CD4-positive, alpha-beta T cell treated with Interferon alpha-2 for 1 hour (primary cell): ENCODE measurements at places on chromosomes 13 and 19.
A peak's percentile ranks its signal among the peaks of the same experiment; 100 is the strongest.

DNA sequence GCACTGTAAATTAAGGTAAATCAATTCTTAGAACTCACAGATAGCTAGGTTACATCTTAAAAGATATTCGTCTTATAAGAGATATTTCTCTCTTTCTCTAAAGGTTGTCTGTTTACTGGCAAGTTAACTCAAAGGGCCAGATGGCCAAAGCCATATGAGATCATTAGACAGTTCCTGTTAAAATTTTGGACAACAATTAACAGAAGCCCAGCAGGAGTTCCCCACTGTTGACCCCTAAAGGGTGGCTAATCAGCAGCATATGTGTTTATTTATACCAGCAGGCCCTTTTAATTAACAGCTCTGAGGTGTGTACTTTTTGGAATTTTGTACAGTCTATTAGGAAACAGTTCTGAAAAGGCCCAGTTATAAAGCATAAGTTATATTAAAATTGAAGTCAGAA is 245.8 kb downstream of the LIG4 start:
- DNase-seq: no peak

DNA sequence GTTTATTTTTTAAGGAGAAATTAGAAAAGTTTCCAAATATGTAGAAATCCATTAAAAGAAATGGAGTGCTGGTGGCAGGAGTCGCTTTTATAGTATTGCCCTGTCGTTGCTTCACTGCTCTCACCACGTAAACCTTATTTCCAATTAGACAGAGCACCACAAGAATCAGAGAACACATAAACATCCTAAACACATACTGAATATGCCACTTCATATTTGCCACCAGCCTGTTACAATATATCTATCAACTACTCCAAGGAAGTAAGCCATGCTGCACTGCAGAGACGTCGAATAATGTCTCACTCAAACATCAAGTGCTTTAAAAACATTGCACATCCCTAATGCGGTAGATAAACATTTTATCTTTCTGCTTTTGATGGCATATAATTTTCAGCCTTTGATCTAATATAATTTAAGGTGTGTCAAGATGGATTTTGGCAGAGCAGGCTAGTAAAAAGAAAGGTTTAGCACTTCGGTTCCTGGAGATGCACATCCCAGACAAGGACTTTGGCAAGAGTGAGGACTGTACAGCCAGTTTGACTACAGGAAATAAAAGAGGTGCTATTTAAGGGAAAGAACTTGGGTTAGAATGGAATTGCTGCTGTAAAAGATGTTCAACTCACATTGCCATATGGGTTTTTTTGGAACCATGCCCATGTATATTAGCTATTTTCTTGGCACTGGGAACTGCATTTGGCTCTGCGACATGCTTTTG is 932.3 kb downstream of the EFNB2 start:
- DNase-seq: no peak

DNA sequence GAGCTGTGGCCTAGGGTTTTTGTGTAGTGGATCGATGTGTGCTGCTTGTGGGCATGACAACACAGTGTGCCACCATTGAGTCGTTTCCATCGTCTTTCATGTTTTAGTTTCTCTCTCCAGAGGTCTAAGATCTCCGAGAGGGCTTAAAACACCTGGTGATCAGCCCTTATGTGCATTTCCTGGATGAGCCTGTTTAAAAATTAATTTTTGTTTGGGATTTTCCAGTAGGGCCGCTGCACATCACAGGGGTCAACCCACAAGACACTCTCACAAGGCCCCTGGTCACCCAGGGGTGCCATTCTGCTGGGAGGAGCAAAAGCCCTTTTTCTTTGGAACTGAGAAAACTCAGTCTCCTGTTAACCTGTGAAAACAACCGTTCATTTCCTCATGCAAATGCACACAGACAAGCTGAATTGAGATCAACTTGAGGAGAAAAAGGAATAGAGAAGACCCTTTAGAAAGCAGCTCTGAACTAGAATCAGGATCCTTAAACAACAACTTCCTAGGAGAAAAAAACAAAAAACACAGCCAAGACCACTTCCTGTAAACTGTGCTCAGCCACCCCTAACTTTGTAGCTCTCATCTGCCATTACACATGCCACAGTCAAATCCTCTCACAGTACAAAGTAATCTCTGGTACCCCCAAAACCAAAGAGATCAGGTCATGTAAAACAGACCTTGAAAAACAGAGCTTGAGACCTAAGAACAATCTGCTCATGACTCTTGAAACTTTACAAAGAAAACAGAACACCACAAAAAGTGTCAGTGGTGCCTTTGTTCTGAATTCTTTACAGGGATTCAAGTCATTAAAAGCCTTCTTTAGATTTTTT is 8.3 kb upstream of the MTRF1 start:
- DNase-seq: peak; percentile 16

DNA sequence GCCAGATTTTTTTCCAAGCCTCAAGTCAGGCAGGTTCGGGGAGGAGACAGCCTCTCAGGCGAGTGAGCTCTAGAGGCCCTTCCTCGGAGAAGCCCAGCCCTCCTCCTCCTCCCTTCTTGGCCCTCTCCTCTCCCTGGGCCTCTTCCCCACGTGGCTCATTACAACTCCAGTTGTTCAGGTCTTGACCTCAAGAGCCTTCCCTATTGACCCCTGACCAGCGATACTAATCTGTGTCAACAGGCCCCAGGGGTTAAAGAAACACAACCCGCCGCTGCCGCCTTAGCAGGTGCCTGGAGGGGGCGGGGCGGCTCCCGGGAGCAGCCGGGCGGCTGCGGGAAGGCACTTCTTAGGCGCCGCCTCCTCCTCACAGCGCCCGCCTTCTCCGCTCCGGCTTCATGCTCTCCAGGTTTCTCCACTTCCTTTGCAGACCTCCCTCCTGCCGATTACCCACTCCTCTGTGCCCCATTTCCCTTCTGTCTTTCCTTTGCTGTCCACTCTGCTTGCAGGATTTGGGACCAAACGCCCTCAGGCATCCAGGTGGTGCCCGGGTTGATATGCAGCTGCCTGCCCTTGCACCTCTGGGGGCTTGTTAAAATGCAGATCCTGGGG is 51.0 kb downstream of the LYL1 start:
- peak; percentile 6 for DNase-seq

- no peak for DNase-seq
Measured at GRCh38 chr19:14835011-14835410, at the start of the genes OR7A5 and OR7C1. OR7A5 (minus strand) TSS chr19:14835185; CDS start chr19:14828241, 6,944 bp downstream. OR7C1 (minus strand) TSS chr19:14835185; CDS start chr19:14800136, 35,049 bp downstream.

DNA sequence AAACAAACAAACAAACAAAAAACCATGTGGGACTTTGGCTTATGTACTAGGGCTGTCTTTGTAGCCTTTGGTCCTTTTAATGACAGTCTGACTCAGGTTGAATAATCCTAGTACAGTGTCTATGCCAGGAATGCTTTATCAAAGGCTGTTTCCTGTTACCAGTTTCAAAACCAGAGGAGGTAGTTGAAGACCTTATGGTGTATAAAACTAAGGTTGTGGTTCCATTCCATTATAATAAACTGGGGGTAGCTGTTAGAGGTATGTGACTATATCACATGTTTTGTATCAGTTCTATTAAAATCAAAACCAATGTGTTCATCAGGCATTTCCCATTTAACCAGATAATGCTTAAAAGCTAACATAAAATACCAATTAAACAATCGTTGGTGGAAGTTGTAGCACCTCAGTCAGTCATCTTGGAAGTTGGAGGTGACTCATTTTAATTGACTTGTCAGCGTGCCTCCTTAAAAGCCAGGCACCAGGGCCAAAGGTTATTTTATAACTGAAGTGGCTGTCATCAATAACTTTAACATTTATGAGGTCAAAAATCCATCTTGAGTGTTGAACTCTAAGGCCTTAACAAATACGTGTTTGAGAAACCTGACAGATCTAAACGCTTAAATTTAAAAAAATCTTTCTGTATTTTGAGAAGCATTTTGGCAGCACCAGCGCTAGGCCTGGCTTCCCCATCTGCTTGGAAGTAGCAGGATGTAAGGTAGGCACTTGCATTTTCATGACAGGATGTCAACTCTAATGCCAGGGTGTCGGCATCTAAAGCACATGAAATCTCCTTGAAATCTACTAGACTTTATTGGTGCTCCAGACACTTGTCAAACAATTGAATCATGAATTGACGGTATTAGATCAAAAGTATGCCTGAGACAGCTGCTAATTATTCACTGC is 162.5 kb downstream of the LMO7 start:
- DNase-seq: no peak

DNA sequence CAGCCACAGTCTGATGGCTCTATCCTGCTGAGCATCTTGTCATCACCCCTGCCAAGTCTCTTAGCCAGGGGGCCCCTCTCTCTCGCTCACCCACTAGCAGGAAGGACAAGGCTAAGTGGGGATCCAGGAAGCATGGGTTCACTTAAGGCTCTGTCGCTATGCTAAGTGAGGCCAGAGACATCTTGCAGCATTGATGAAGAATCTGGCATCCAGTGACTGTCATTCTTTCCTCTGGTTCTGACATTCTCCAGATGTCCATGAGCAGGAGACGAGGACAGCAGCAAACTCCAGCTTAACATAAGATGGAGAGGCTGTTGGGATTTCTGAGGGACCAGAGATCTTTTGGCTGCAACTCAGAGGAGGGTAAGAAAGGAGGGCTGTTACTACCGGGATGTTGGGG is 230.2 kb downstream of the TSHZ3 start:
- no peak for DNase-seq

GRCh38 chr13:35690581-35691207 is 214.2 kb upstream of the MAB21L1 start:
- no peak for DNase-seq

- DNase-seq: no peak
Measured at GRCh38 chr13:36331280-36331679, 14.9 kb downstream of the SPART start.
